ENCODE measurements at places on chromosomes 6 and 20.

GRCh38 chr20:62776692-62777527 lies 19.4 kb upstream of the MRGBP start:
- DNase-seq = peak; percentile 41

GRCh38 chr6:40695750-40696415 lies 108.7 kb upstream of the LRFN2 start:
- no peak for DNase-seq

GRCh38 chr20:57714409-57715267 lies 4.8 kb upstream of the PMEPA1 start:
- no peak for DNase-seq

DNA sequence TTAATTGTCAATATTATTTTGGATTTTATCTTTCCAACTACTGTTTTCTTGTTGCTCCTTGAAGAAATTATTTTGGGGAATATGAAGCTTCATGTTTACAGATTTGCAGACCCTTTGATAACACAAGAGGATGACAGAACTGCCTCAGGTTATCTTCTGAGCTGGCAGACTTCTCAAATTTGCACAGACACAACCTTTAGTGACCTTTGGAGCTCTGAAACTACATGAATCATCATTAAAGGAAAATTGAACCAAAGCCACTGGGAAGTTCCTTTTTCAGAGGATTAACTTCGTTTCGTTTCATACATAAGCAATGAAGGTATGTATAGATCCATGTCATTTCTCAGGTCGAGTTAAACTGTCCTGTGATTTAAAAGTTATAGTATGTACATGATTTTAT lies 85.9 kb downstream of the FBXO5 start:
- no peak for DNase-seq

GRCh38 chr6:165689699-165690098 lies 26.7 kb upstream of the PDE10A start:
- DNase-seq = no peak

DNA sequence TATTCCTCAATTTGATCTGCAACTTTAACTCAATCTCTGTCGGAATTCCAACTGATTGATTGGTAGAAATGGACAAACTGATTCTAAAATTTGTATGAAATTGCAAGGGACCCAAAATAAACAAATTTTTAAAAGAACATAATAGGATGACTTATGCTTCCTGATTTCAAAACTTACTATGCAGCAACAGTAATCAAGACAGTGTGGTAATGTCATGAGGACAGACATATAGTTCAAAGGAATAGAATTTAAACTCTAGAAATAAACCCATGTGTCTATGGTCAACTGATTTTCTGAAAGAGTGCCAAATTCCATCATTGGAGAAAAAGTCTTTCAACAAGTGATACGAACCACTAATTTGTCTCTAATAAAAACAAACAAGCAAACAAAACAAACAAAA lies 1320.1 kb upstream of the GJE1 start:
- DNase-seq = no peak

DNA sequence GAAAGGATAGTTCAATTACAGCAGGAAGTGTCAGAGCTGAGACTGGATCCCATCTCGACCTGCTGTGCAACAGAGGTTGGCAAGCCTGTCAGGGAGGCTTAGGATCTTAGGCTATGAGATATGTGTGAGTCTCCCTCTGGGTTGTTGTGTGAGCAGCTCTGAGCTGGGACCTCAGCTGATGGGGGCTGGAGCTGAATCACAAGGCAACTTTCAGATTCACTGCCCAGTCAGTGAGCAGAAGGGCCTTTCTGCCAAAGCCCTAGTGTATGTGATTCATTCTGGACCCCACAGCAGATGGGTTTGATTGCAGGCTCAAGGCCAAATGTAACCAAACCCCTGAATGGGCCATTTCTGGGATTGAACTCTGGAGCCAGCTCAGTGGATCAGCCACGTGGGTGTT lies 4.5 kb downstream of the PI3 start:
- no peak for DNase-seq

All from stimulated activated CD8-positive, alpha-beta memory T cell treated with anti-CD3 and anti-CD28 coated beads, Interleukin-15, amount 100 ng/mL, for 48 hours (primary cell).